Midbrain (tissue), 1 donor: ENCODE measurements at places on chromosomes 4 and X.

GRCh38 chrX:56738670-56739069, 9.6 kb downstream of the NBDY start:
- DNase-seq = no peak

- no peak for DNase-seq
Observed at GRCh38 chrX:104419211-104419610, 146.8 kb upstream of the IL1RAPL2 start.

GRCh38 chr4:118814058-118814457, 21.9 kb downstream of the SEC24D start:
- no peak for DNase-seq

- DNase-seq = no peak
Observed at GRCh38 chrX:40476958-40477357, 103.8 kb upstream of the ATP6AP2 start.

DNA sequence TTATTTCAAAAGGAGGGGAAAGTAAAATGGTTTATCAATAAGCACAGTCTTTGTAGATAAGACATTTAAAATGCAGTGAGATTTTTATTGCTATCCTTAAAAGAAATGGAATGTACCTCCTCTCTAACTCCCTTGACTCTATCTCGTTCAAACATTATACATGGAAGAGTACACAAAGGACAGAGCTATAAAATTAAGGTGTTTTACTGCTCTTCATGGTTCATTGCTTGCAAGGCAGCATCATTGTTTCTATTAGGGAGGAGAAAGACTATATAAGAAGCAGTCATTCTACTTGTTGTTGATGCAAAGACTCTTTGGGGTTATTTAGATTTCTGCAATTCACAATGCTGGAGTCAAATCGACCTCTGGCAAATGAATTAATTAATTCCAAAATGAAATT, 380.2 kb upstream of the NDST3 start:
- DNase-seq = no peak

- no peak for DNase-seq
Observed at GRCh38 chr4:84973856-84974255, 7.4 kb upstream of the WDFY3 start.

DNA sequence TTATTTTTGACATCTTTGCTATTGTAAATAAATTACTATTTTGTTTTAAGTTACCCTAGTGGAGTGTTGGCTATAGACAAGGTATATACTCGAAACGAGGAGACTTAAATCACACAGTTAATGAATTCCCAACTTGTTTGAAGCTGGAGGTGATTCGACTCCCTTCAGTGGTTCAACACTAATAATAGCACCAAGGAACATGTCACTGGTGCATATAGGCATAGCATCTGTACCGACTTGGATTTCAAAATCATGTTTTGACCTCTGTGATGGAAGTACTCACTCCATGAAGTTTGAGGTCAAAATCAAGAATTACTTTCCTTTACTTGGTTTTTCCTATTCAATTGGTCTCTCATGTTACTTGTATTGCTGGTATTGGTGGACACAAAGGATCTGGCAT, 66.5 kb downstream of the ZFX start:
- no peak for DNase-seq

DNA sequence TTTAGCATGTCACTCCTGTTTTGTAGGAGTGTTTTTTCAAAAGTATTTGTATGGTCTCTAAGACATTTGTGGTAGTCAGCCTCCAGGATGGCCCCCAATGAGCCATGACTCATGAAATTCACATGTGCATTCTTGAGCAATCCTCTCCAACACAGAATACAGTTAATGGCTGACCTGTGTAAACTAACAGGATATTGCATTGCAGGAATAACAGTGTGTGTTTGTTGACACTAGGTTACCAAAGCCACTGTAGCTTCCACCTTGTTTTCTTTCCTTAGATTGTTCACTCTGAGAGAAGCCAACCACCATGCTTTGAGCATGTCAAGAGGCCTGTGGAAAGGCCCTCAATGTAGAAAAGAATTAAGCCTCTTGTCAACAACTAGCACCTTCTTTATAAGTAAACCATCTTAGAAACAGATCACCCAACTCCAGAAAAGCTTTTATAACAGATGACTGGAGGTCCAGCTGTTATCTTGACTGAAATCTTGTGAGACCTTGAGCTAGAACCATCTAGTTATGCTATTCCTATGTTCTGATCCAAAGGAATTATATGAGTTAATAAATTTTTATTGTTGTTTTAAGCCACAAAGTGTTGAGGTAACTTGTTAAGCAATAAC, 28.5 kb downstream of the TBCK start:
- DNase-seq = no peak

- no peak for DNase-seq
Observed at GRCh38 chr4:171639540-171639939, 173.7 kb upstream of the GALNTL6 start.

DNA sequence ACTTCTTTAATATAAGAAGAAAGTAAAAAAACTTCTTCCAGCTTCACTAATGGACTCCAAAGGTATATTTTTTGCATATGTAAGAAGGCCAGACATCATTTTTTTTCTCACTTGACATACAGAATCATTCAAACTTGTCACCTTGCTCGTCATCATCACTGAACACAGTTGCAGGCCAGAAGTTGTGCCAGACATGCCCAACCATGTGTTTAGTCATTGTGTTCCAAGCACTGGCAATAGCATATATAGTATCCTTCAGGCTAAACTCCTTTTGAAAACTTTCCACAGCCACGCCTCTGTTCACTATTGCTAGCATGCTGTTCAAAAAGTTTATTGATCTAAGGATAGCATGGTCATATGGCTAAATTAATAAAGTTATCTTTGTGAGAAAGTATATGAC, 83.3 kb downstream of the CHIC2 start:
- no peak for DNase-seq

- DNase-seq = no peak
Observed at GRCh38 chr4:24404281-24404680, 180.1 kb downstream of the DHX15 start.

- no peak for DNase-seq
Observed at GRCh38 chrX:40267334-40268187, 169.8 kb upstream of the BCOR start.

DNA sequence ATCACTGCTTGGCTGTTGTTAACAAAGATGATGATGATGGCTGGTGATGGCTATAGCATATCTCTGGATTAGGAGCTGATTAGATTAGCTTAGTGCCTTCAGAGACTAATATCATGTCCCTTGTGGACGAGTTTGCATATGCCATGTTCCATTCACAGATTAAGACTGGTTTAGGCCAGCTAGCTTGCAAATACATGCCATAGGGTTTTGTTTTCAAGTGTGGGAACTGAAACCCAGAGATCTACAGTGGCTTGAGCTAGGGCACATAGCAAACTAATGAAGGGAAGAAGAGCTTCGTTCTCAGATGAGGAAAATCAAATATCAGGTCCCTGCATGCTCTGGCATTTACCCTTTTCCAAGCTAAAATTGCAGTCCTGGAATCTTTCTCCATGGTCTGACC, 492.3 kb downstream of the MAGEE1 start:
- DNase-seq = no peak

DNA sequence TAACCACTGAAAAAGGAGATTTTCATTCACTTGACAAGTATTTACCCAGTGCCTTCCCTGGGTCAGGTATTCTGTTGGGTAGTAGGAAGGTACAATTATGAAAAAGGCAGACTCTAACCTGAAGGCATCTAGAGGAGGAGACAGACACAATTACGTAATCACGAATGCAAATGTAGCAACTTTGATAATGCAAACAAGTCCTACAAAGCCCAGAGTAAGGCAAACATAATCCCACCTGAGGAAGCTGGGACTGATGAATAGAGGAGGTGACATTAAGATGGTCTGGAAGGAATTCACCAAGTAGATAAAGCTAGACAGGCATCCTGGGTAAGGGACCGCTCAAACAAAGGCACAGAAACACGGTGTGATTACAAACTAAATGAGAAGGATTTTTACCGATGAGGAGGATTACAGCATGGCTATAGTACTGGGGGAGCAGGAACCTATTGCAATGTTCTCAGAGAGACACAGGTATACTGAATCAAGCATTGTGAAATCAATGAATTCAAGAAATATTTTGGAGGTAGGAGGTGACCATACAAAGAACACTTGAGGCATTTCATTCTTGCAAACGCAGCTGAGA, 37.1 kb downstream of the TMEM150C start:
- DNase-seq = no peak

DNA sequence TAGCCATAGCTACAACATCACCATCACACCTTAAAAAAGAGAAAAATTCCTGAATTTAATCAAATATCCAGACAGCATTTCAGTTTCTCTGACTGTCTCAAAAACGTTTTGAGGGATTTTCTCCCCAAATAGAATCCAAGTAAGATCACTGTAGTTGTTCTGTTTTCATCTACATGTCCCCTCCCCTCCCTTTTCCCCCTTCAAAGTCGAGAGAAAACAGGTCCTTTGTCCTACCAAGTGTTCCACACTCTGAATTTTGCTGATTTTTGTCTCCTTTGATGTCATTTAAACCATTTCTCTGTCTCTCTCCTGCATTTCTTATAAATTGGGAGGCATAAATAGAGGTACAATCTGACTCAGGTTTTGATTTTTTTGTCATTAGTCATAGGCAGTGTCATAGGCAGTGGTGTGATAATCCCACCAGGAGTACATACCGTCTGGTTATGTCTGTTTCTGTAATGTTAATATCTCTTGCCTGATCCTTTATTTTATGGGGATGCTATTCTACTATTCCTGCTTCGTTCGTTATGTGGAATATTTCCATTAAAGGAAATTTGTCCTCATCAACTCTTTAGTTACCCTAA, 348.6 kb downstream of the PTTG2 start:
- peak; percentile 65 for DNase-seq

DNA sequence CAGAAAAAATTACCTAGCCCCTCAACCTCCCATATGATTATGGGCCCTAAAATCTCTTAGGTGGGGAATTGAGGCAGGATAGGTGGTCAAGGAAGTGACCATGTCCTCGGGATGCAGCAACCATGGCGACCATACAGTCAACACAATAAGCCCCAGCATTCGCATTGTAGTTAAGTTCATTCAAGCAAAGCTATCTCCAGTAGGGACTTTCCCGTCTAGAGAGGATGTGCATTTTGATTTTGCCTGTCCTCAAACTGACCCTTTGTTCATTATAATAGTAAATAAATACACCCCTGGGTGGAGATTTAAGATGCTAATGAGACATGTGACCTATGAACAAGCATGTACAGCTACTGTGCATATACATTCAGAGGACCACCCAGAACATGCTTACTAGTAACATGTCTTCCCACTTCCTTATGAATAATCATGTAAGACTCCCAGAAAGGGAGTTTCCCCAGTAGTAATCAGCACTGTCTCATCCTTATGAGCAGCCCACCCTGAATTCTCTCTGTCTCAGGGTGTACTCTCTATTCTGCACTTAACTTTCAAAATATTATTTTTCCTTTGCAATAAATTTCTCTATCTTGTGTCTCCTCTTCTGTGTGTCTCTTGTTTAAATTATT, 74.3 kb downstream of the NUDT11 start:
- DNase-seq = no peak

GRCh38 chr4:76950956-76951671, 1.6 kb downstream of the SEPTIN11 start:
- peak; percentile 13 for DNase-seq

- DNase-seq = peak; percentile 84
Observed at GRCh38 chrX:150365051-150365989, 2.2 kb downstream of the MAMLD1 start.

DNA sequence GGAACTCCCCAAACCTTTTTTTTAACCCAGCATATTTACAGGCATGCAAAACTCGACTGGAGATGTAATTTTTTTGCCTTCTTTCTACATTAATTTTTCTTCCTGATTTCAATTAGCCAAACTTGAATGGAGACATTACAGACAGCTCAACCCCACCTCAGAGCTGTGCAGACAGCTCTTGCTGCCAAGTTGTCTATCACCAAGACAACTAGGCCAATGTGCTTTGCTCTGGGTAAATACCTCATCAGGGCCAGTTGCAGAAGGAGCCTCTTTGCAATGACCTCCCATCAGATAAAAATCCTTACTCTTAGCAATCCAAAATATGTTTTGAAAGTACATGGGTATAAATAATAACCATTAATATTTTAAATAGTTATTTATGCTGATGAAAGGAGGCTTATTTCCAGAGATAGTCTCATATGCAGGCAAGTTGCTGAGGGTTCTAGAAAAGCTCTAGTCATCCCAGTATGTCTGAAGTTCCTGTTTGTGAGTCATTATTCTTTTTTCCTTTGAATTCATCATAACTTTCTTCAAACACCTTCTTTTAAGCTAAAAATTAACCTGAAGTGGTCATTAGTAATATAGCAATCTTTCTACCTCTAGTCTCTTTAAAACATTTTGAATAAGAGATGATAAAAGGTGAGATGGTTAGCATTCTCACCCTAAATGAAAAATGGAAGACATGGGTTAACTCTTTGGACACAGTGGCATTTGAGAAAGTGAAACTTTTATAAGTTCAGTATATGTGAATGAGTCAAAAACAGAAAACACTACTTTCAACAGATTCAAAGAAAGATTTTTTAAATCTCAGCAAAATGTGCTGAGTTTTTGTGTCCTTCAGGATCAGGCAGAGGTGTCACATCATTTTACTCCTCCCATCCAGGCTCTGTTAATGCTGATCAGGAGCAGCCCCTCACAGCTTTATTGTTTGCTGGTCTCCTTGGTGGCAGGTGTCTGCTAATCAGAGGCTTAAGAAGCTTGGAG, 475.5 kb upstream of the FGF16 start:
- no peak for DNase-seq

DNA sequence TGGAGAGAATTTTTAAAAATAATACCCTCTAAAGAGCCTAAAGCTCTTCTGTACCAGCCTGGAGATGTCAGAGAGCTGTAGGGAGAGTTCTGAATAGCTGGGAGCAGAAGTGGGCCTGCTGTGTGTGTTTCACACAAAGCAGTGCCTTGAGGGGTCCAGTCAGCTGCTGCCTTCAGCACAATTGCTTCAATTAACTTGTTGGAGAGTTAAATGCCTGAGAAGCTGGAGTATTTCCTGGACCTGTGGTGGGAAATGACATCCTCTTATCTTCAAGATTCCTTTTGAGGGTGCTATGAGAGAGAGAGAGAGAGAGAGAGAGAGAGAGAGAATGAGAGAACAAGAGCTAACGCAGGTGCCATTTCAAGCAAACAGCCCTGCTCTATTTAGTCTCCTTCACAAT, 96.2 kb upstream of the IL1RAPL2 start:
- DNase-seq = no peak

GRCh38 chr4:78482281-78482680, 69.3 kb upstream of the ANXA3 start:
- no peak for DNase-seq

- DNase-seq = no peak
Observed at GRCh38 chr4:67680581-67681222, 20.3 kb downstream of the UBA6 start.

- DNase-seq = no peak
Observed at GRCh38 chr4:163895378-163896005, 401.0 kb downstream of the TMA16 start.

- no peak for DNase-seq
Observed at GRCh38 chrX:46704767-46705386, 54.0 kb downstream of the SLC9A7 start.
